H1 (cell line): ENCODE measurements at places on chromosomes 5 and 9. TPM values are rescaled to one million over a fixed set of nuclear protein-coding genes. Genes with fewer than 3 reads are reported as not detected.

PDZD2 gene
- total RNA-seq, result 6.8 and 8.5 TPM in 2 replicates

CNTNAP3B gene
- total RNA-seq, result 2.2 and 2.9 TPM in 2 replicates

EPB41L4B gene
- total RNA-seq, result 23.7 and 25.0 TPM in 2 replicates

PCDHA6 gene
- total RNA-seq, result 6.5 and 7.1 TPM in 2 replicates

PRDM9 gene
- not detected in 2 replicates for total RNA-seq

CLIC3 gene
- not detected in 2 replicates for total RNA-seq

RIC1 gene
- total RNA-seq, result 24.5 and 25.6 TPM in 2 replicates

PFN3 gene
- total RNA-seq, result not detected in 2 replicates

FAT2 gene
- total RNA-seq, result 0.29 and 0.30 TPM in 2 replicates

TMOD1 gene
- total RNA-seq, result 0.88 and 1.1 TPM in 2 replicates

FAM169A gene
- 78.7 and 83.1 TPM in 2 replicates for total RNA-seq

STKLD1 gene
- not detected in 2 replicates for total RNA-seq

RANBP3L gene
- total RNA-seq, result not detected in 2 replicates

DRD1 gene
- total RNA-seq, result 0.08 and 0.19 TPM in 2 replicates

PLPP7 gene
- 3.4 TPM in 2 replicates for total RNA-seq

EQTN gene
- total RNA-seq, result 0.52 TPM in 1 of 2 replicates, not detected in the other

C9orf50 gene
- total RNA-seq, result not detected in 2 replicates

SLCO6A1 gene
- 0.54 and 0.56 TPM in 2 replicates for total RNA-seq

SLIT3 gene
- total RNA-seq, result 0.86 and 1.1 TPM in 2 replicates

LCN9 gene
- 3.1 and 3.7 TPM in 2 replicates for total RNA-seq

GARIN3 gene
- total RNA-seq, result not detected in 2 replicates

ACTBL2 gene
- total RNA-seq, result not detected in 2 replicates

BASP1 gene
- 95.2 and 97.7 TPM in 2 replicates for total RNA-seq
